ENCODE measurements at places on chromosomes 4 and X.

GRCh38 chrX:45381366-45381765 is 180.7 kb upstream of the DIPK2B start:
- no peak for DNase-seq

DNA sequence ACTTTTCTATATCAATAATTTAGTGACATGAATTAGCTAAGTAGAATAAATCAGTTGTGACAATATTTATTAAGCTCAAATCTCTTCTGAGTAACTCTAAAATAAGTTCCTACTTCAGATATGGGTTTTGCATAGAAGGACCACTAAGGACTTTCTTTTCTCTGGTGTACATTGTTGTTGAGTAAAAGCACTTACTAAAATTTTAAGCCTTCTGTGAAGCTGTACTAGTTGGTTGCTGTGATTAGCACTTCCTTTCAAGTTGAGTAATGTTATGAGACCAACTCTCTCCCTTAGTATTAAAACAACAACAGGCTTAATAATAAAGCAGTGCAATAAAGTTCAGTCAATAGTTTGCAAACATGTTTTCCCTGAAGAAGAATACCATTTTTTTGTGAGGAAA is 667.4 kb upstream of the NDST4 start:
- no peak for DNase-seq

- no peak for DNase-seq
Measured at GRCh38 chr4:55172694-55173287, 47.4 kb upstream of the KDR start.

DNA sequence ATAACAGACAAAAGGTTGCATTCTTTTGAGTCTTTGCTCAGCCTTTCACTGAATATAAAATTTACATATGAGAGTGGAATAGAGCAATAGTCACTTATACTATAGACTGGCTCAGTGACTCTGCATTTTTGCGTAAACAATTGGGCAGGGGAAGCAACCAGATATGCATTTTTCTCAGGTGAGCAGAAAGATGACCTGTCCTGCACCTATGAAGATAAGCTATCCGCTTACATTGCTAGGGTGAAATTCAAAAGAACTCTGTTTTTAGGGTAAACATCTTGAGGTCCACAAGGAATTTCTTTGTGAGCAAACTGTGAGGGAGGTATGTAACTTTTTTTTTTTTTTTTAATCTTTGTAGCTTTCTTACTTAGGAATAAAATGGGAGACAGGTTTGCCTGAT is 602.4 kb upstream of the PRKX start:
- DNase-seq = no peak

GRCh38 chr4:1377606-1378261 is 28.5 kb downstream of the NKX1-1 start:
- no peak for DNase-seq

GRCh38 chrX:53287493-53288138 is 6.2 kb upstream of the IQSEC2 start:
- no peak for DNase-seq

All from activated T-cell treated with anti-CD3 and anti-CD28 coated beads for 4 hours (primary cell).